GM12891 (cell line): ENCODE measurements at places on chromosomes 4 and X.

DNA sequence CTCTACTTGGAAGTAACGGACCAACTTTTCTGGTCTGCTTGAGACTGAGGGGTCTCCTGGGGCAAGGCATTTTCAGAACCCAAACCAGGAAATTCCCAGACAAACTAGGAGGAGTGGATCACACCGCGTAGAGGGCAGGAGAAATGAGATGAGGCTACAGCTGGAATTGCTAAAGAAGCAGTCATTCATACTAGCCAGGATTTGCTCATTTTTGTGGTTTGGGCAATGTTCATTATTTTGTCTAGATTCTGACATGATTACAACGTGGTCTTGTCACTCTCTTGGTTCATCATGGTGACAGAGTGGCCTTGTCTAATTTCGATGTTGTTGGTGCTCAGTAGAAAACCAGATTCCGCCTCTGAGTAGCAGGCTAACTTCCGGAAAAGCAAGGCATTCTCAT, 63.2 kb downstream of the BANK1 start:
- DNase-seq: no peak

DNA sequence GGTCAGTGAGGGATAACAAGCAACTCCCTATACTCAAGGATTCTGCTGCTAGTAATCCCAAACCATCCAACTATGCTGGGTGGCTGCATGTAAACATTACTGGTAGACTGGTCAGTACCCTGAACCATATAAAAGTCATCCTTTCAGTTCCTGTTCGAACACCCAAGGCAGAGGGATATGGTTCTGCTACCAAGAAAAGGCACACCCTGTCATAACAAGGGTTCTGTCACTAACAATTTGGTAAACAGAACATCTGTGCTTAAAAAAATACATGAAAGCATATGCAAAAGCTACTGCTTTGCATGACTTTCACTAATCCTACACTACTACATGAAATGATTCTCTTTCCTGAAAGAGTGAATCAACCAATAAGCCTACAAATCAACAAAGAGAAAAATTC, 76.8 kb upstream of the MCF2 start:
- peak; percentile 6 for DNase-seq

- no peak for DNase-seq
These were observed 155.8 kb downstream of the RPA4 start for GRCh38 chrX:97039363-97040029.

GRCh38 chrX:133366735-133367134, 48.6 kb downstream of the GPC4 start:
- no peak for DNase-seq

DNA sequence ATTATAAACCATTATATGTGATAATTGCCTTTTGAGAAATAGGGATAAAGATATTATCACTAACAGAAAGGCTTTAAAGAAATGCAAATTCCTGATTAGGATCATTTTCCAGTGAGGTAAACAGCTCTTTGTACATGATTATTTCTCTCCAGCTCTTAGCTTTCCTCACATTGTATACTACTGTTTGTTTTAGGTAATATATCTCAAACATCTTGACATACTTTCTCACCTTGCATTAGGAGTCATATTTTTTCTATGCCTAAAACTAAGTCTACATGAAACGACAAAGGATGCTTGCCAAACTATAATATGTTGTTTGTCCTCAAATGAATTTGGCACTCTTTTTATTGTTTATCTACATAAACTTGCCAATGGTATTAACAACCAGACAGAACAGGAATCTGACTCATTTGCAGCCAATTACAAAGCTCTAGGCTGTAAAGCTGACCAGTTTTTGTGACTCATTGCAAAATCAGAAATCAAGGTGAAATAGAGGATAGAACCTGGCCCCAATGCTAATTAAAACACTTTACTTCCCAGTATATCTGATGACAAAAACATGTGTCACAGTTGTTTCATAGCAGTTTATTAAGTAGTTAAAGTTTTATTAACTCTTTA, 107.0 kb downstream of the IQCM start:
- no peak for DNase-seq

- no peak for DNase-seq
These were observed 33.5 kb downstream of the TMEM164 start for GRCh38 chrX:110036162-110037033.

DNA sequence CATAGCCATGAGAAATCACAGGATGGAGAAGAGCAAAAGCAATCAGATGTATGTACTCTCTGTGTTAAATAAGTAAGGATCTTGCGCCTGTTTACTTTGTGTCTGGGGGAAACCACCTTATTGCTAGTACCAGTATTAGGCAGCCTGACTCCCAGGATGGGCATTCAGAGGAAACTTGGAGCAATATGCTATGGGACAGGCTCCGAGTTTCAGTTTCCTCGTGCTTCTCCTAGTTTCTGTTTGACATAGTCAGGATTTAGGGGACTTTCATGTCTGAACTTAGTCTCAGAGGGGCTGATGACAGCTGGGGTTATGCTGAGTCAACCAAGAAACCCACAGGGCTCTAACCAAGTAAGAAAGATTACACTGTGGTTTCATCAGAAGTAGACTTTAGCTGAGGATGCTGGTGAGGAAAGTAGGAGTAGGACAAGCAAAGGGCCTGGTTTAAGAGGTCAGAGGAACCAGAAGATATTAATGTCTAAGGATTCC, 13.5 kb downstream of the NSUN7 start:
- DNase-seq: peak; percentile 33

DNA sequence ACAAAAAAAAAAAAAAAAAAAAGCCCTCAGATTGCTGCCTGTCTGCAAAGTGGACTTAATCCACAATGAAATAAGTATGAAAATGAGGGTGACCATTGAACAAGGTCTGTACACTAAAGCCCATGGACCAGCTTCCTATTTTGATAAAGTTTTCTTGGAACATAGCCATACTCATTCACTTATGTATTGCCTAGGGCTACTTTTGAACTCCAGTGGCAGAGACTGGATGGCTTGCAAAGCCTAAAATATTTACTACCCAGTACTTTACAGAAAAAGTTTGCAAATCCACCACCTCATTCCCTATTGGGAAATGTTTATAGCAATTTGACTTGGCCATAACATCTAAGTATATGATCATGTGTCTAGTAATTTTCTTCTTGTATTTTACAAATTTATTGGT, 481.7 kb downstream of the NAF1 start:
- no peak for DNase-seq

GRCh38 chr4:41751449-41752061, 3.0 kb upstream of the PHOX2B start:
- no peak for DNase-seq

DNA sequence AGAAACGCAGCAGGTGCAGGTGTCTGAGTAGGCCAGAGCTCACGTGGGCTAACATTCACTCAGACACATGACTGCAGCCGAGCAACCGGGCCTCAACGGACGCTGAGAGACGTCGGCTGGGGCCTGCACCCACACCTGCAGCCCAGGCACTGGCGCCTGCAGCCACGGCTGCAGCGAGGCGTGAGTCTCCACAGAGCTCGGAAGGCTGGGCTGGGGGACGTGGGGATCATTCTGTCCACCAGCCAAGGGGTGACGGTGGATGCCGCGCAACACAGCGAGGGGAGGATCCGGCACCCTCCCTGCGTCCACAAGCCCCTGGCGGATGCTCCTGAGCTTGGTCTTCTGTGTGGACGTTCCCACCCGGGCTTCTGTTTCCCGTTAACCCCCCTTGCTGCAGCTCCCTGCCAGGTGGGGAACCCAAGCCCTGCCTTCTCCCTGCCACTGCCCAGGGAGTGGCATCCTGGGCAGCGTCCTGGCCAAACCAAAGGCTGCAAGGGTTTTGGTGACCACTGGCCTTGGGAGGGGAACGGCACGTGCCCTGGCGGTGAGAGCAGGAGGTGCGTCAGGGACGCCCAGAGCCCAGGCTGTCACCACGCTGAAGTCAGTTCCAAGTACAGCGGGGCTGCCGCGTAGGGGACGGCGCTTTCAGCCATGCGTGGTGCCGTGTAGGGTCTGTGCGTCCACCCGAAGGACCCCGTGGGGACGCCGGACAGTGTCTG, 16.3 kb downstream of the PPP2R3B start:
- no peak for DNase-seq

- DNase-seq: no peak
These were observed 33.2 kb upstream of the SMS start for GRCh38 chrX:21907260-21907659.

DNA sequence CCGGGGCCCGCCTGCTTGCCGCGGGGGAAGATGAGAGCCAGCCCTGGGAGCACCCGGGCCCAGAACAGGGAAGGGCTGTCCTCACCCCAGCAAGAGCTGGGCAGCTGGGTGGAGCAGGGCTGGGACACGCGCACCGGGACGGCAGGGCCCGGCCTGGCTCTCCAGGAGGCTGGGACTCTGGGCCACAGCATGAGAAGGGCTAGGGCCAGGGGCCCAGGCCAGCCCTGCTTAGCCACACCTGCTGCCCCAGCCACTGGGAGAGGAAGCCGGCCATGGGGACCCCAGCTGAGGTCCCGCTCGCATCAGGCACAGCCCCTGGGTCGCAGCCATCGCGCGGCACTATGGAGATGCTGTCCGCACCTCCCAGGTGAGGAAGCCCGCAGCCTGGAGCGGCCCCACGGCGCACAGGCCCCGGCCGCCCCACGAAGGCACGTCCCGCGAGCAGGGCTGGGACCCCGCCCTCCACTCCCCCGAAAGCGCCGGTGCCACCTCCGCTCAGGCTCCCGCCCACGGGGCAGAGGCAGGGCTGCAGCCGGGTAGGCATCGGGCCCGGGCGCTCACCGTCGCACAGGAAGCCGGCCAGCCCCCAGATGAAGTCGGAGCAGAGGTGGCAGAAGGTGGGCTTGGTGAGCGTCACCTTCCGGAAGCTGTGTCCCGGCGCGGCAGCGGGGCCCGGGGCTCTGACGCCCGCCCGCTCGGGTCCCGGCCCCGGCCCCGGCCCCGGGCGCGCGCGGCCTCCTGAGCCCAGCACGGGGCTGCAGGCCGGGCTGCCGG, 531 bp downstream of the DGKQ start:
- DNase-seq: peak; percentile 77

DNA sequence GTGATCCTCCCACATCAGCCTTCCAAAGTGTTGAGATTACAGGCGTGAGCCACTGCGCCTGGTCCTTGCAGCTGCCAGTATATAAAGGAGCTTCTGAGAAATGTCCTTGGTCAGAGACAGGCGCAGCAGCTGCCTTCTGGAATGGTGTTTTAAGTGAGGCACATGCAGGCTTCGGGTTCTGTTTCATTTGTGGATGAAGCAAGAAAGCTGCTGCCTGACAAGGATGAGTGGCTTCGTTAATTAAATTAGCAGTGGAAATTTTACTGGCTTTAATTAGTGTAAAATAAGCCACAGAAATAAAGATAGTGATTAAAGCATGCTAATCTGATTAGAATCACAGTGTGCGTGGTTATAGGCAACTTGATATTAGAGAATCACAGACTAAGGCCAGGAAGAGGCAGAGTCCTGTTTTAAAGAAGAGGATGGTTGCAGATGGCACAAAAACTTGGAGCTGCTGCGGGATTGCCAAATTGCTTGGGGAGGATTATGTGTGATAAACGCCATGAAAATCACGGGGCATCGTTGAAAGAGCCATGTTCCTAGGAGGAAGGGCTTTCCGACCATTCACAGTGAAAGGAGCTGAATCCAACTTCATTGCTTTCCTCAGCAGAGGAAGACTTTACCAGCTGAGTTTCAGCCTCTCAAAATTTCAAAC, 348.4 kb upstream of the FAT1 start:
- DNase-seq: no peak

- DNase-seq: no peak
These were observed 2.4 kb downstream of the MAB21L2 start for GRCh38 chr4:150584111-150584915.

DNA sequence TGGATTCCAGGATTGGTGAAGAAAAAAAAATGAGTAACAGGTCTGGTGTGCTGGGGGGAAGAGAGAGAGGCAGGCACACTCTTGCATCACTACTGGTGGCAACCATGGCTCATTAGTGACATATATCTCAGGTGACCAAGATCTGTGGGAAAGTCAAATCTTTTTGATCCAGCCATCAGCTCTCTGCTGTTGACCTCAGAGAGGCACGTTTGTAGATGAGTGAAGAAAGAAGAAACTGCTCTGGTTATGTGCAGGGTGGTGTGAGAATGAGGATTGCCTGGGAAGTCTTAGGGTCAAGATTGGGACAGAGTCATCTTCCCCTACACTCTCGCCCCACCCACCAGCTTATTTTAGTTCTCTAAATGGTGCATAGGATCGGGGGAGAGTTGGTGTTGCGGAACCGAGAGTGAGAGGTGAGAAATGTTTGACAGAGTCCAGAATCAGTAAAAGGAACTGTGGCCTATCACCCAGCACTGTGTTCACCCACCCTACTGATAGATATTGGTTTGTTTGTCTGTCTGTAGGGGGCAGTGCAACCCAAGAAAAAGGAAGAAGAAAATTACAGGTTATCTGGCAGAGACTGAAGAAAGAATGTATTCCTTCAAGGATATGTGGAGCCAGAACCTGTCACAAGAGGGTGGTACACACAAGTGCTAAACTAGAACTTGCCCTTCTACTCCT, 21.9 kb downstream of the ARMCX6 start:
- DNase-seq: peak; percentile 32

DNA sequence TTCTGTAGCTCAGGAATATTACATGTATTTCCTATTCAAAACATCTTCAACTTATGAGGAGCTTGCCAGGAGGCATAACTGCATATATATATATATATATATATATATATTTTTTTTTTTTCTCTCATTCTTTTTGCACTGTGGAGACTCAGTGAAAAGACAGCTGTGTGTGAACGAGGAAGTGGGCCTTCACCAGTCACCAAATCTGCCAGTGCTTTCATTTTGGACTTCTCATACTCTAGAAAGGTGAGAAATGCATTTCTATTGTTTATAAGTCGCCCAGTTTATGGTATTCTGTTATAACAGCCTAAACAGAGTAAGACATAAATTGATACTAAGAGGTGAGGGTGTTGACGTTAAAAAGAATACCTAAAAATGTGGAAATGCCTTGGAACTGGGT, 710.6 kb downstream of the TRAM1L1 start:
- DNase-seq: no peak

DNA sequence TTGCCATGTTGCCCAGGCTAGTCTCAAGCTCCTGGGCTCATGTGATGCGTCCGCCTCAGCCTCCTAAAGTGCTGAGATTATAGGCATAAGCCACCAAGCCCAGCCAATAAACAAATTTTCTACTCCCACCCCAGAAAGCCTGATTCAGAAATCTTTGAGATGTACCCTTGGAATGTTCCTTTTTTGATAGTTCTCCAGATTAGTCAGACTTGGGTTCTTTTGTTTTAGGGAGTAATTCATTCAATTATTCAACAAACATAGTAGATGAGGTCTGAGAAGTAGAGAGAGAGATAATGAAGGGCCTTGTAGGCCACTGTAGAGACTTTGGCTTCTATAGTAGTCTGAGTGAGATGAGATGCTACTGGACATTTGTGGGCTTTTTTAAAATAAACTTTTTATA, 27.8 kb downstream of the RP2 start:
- no peak for DNase-seq

DNA sequence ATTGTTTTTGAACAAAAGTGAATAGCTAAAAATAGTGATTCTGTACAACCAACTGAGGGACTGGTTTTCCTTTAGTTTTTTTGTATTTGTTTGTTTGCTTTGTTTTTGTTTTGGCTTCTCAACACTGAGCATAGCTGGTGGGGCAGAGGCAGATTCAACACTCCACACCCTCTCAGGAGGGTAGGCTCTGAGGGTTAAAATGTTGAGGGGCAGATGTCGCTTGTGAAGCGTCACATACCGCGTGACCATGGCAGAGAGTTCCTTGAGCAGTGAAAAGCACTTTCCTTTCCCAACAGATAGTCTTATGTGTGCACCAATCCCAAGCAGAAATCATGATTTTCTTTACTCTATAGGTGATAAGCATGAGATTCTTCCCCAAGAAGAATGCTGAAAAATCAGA, 155.0 kb downstream of the PALLD start:
- DNase-seq: no peak

- DNase-seq: peak; percentile 25
These were observed 11.7 kb upstream of the GAGE10 start for GRCh38 chrX:49291615-49292337.
